ENCODE measurements at places on chromosomes 7 and 10. TPM values are rescaled to one million over a fixed set of nuclear protein-coding genes. Genes with fewer than 3 reads are reported as not detected.

Gene CCDC172
- not detected for total RNA-seq

Gene SYT15
- total RNA-seq = 2.1 TPM

Gene NAT16
- 2.1 TPM for total RNA-seq

Gene ZNF804B
- 8.3 TPM for total RNA-seq

Gene TPST1
- total RNA-seq = 92.3 TPM

Gene DGKB
- 45.2 TPM for total RNA-seq

Gene VSTM2A
- 200 TPM for total RNA-seq

Gene VWA2
- 3.2 TPM for total RNA-seq

Gene PLA2G12B
- total RNA-seq = not detected

Gene THAP5
- 60.2 TPM for total RNA-seq

Gene SYCE1
- 1.2 TPM for total RNA-seq

Gene FAM20C
- 30.7 TPM for total RNA-seq

Gene FLNC
- total RNA-seq = 20.1 TPM

Measured in diencephalon (tissue), 1 donor.